ENCODE measurements at places on chromosomes 3 and 15.

GRCh38 chr3:43025423-43025822, 46.3 kb downstream of the GASK1A start:
- no peak for DNase-seq

DNA sequence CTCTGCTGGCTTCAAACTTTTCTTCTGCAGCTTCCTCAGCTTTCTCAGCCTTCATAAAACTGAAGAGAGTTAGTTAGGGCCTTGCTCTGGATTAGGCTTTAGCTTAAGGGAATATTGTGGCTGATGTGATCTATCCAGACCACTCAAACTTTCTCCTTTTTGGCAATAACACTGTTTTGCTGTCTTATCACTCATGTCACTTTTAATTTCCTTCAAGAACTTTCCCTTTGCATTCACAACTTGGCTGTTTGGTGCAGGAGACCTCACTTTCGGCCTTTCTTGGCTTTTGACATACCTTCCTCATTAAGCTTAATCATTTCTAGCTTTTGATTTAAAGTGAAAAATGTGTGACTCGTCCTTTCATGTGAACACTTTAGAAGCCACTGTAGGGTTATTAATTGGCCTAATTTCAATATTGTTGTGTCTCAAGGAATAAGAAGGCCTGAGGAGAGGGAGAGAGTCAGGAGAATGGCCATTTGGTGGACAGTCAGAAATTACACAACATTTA, 60.7 kb downstream of the SLC24A1 start:
- DNase-seq, result no peak

- DNase-seq, result peak; percentile 67
These were observed 8.4 kb downstream of the PIGB start for GRCh38 chr15:55327387-55327786.

- DNase-seq, result no peak
These were observed at the start of gene TRPM1 for GRCh38 chr15:31101262-31102038. Gene TRPM1, minus strand, starts transcription at chr15:31101725. Its CDS starts 20,370 bp downstream, at chr15:31081355.

- no peak for DNase-seq
These were observed 115.4 kb upstream of the TPM1 start for GRCh38 chr15:62927196-62927595.

DNA sequence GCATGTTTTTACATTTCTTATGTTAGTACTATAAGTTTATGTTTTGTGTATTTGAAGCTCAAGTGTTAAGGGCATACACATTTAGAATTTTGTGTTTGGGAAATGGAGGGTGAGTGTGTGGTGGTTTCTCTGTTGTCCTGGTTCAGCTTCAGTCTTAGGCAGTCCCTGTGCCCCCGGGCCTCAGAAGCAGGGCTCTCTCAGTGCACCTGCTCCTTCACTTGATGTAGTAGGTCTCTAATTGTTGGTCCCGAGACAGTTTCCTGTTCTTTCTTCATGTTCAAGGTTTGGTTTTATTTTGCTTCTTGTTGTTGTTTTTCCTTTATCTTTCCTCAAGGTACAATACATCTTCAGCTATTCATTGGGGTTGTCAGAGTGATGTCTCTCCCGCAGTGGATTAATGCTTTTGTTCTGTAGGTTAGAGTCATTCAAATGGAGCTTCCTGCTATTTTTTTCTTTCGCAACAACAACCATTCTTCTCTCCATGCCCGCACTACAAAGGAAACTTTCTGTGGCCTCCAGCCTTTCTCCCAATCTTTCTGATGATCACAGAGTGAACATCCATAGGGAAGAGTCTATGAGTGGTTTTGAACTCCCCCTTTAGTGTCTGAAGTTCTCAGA, 177.8 kb upstream of the GOLGA6L4 start:
- DNase-seq, result no peak

DNA sequence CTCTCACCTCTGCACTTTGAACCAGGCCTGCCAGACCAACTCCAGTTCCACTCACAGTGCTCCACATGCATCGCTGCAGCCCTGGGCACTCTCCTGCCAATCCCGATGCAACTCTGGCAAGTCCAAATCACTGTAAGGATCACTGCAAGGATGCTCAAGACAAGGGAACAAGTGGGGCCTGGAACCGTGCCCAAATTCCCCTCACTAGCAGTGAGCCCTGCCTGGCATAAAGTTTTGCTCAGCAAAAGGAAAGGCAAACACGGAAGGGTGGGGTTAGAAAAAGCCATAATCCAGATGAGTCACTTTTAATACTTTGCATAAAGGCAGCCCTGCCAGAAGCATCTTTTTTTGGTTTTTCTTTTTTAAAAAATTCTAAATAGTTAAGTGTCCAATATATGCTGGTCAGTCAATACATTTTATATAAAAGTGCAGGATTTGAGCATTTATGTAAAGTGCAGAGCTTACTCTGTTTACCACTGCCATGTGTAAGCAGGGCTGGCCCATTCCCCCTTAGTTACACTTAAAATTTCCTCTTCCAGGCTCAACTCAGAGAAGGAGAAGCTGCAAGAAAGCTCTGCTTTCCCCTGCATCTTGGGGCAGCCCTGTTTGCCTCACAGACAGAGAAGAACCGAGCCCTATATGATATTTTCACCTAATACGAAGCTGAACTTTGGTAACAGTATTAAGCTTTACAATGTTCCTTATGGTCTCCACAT, 102.2 kb downstream of the CD47 start:
- DNase-seq, result no peak

- DNase-seq, result no peak
These were observed 147.2 kb downstream of the SLCO3A1 start for GRCh38 chr15:92000709-92001108.

- no peak for DNase-seq
These were observed 112.7 kb downstream of the ETFA start for GRCh38 chr15:76198456-76199105.

DNA sequence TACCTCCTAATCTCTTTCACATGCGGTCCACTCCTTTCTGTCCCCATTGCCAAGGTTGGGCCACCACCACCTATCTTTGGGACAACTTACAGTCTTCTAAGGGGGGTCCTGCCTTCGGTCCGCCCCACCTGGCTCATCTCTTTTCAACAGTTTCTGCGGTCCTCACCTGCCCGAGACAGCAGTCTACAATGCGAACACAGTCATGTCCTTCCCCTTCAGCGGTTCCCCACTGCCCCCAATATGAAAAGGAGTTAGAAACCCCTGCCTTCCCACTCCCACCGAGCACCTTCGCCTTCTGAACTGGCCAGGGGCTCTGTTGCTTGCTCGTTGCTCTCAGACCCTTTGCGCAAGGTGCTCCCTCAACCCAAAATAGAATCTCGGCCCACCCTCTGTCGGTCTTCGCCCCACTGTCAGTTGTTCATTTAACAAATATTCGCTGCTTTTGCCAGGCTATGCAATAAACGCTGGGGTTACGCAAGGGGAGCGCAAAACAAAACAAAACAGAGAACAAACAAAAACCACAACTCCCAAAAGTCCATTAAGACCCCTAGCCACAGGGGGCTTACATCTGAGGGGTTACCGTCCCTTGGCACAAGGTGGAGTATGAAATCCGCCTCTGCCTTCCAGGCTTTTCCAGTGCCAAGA, 611 bp upstream of the FANCI start:
- no peak for DNase-seq
